ENCODE measurements at places on chromosomes 2 and 18.
A peak's percentile ranks its signal among the peaks of the same experiment; 100 is the strongest.

GRCh38 chr18:55587418-55588110, 428 bp downstream of the TCF4 start:
- DNase-seq, result peak; percentile 56

GRCh38 chr2:18580606-18581005, 8.8 kb downstream of the NT5C1B start:
- DNase-seq, result no peak

DNA sequence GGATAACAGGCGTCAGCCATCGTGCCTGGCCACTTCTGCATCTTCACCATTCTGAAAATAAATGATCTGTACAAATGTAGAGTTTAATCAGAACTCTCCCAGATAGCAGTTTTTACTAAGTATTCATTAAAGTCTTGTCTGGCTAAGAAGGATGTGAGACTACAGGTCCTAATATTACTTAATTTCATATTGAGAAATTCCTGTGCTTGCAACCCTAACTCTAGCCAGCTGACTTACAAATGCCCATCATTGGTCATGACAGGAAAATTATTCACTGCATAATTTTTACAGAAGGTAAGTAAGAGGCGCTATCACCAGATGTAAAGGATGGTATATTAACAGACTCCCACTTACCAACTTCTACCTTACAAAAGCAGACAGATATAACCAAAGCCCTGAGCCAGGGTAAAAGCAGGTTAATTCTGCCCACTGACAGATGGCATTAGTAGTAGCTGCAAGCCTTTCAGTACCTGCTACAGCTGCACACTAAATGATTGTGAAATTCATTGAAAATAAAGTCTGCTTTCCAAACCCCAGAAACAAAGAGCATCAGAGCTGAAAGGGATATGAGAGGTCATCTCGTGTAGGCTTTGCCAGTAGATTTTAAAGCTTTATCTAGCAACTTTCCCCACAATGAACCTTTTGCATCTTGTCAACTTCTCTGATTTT, 271.3 kb upstream of the STON1 start:
- DNase-seq, result no peak

DNA sequence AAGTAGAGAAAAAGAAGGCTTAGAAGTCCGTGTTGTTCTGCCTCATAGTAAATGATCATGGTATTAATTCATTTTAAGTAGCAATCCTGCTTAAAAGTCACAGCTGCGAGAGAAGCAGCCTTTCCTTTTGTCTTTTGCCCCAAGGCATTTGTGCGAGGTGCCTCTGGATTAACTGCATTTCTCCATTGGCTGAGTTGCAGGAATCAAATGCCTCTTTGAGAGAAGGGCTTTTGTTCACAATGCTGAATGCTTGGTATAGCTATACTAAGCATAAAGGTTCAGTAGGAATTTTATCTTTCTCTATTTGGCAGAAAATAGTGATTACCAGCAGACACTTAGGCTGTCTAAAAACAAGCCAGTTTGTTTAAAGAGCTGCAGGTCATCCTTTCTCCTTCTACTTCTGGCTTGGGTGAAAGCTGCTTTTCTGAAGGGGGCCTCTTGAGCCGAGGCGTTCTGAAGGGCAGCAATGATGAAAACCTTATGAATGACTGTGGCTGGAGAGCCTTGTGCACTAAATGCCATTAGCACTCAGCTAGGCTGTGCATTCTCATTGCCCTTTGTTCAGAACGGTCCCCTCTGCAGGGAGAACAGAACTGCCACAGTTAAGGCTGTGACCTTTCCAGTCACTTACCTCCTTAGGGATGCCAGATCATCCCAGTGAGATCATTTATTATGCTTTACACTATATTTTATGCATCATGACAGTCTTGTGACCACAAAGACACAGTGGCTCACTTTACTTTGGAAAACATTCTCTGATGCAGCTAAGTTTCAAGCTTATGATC, 68.8 kb upstream of the TMEM87B start:
- no peak for DNase-seq

- no peak for DNase-seq
Observed at GRCh38 chr18:68694316-68694715, 20.6 kb downstream of the TMX3 start.

GRCh38 chr18:21163647-21164547, 52.3 kb upstream of the ROCK1 start:
- DNase-seq, result no peak

GRCh38 chr2:82636402-82637020, 1822.6 kb downstream of the SUCLG1 start:
- no peak for DNase-seq

GRCh38 chr2:160703648-160704585, 210.3 kb upstream of the RBMS1 start:
- no peak for DNase-seq

GRCh38 chr18:519019-519879, 18.7 kb upstream of the COLEC12 start:
- DNase-seq, result peak; percentile 3

- no peak for DNase-seq
Observed at GRCh38 chr2:8096484-8096883, 585.4 kb upstream of the ID2 start.

DNA sequence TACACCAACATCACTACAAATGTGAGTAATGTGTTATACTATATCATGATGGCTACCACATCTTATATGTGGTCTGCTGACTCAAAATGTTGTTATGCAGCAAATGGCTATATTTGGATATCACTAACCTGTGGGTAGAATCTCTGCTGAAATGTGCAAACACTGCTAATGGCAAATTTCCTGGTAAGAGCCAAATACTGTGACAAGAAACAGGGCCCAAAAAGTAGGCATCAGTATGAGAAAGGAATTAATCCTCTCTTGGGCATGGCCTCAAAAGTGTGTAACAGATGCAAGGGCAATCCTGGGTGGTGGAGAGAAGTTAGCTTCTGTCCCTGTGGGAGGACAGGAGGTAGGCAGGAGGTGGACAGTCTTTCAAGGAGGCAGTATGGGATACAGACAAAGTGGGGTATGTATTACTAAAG, 13.3 kb downstream of the ATF2 start:
- no peak for DNase-seq

GRCh38 chr2:75609937-75610508, 36.6 kb upstream of the MRPL19 start:
- DNase-seq, result no peak

GRCh38 chr2:62319070-62319469, 123.2 kb downstream of the B3GNT2 start:
- DNase-seq, result no peak

DNA sequence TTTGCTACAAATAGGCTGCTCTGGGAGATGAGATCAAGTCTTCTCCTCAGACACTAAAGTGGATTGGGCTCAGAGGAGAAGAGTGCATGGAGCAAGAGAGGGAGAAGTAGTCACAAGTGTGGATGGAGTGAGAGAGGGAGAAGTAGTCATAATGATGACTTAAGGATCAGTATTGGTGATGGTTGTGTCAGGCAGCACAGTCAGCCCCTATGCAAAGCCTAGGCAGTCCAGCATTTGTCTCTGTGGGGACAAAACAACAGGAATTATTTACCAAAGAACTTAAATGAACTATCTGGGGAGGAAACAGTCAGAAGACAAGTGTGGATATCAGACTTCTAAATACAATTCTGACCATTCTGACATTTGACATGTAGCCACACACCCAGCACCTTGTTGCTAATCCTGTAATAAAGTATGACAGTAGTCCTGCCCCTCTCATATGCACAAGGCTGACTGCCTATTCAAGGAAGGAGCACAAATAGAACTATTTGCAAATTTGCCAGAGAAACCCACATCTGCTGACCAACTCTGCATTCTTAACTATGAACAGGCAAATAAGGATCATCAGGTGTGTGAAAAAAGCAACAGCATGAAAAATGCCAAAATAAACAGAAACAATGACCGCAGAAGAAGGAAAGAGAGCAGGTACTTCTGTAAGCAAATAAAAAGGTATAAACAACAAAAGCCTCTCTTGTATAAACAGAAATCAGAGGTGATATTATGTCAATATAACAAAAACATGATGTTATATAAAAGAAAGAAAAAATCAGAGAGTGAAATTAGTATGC, 1597.9 kb upstream of the ACVR2A start:
- no peak for DNase-seq

- no peak for DNase-seq
Observed at GRCh38 chr2:100301881-100302584, 20.3 kb downstream of the LONRF2 start.

GRCh38 chr18:47968721-47969120, 38.3 kb upstream of the SMAD2 start:
- DNase-seq, result no peak

DNA sequence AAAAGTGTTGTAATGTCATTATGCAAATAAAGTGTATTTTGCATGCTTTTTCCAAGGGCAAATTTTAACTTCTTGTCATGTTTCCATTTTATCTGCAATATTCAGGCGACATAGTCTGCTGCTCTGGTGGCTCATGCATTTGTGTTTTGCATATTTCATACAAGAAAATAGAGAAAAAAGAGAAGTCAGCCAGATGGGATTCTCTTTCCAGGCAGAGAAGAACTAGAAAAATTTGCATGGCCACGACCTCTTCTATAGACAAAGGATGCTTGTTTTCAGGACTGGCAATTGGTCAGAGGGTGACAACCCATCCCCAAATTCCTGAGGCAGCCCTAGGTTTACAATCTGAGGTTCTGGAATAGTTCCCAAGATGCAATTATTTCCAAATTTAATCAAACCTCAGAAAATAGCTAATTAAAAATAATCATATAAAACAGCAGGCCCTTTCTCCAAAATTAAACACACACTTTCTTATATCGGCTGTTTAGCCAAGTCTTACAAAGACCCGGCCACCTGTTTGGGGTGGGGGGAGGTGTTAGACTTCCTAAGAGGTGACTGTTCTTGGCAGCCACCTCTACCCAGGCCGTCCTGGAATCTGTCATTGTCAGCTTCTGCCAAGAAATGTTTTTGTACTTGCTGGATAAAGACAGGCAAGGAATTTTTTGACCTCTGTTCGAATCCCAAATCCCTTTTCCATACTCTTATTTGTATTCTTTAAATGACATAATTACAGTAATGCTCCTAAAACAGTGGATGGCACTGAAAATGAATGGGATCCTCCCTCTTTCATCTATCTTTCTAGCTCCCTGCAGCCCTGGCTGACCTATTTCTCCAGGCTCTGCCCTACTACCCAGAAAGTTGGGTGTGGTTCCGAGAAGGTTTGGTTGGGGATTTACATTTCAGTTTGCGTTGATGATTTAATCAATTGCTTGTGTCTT, 20.8 kb upstream of the SOS1 start:
- DNase-seq, result no peak

GRCh38 chr2:76953733-76954347, 568.3 kb downstream of the LRRTM4 start:
- DNase-seq, result peak; percentile 60

DNA sequence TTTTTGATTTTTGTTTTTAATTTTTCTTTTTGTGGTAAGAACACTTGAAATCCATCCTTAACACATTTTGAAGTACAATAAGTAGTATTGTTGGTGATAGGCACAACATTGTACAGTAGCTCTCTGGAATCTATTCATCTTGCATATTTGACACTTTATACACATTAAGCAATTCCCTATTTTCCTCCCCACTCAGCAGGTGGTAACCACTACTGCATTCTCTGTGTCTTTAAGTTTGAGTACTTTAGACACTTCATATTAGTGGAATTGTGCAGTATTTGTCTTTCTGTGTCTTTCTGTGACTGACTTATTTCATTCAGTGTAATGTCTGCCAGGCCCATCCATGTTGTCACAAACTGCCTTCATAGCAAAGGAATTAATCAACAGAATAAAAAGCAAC, 471.7 kb upstream of the CDH20 start:
- DNase-seq, result no peak

DNA sequence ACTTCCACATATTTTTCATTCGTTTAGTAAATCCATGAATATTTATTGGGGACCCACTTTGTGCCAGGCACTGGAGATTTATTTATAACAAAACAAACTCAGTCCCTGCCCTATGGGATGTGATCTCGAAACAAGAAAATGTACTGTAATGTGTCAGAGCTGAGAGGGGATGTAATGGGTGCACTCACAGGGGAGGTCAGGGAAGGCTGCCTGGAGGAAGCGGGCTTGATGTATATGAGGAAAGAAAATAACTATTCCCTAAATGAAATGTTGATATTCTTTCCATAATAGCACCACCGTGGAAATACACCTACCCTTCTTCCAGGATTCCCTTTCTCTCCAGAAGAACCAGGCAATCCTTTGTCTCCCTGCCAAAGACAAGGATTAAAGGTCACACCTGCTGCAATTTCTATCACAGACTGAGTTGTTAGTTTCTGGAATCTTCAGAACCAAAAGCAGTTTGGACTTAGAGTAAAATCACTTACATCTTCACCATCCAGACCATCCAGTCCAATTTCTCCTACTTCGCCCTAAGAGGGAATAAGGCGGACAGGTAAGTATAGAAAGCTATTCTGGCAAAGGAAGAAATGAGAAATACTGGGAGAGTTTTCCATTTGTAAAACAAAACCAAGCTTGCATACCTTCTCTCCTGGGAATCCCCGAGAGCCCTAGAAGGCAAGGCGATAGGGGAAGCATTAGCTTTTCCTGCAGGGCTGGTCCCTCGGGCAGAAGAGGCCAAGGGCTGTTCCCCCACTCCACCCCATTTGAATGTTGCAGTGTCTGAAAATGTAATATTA, 55.0 kb downstream of the COL6A3 start:
- no peak for DNase-seq

- DNase-seq, result no peak
Observed at GRCh38 chr2:96549466-96549785, 12.9 kb downstream of the ARID5A start.

DNA sequence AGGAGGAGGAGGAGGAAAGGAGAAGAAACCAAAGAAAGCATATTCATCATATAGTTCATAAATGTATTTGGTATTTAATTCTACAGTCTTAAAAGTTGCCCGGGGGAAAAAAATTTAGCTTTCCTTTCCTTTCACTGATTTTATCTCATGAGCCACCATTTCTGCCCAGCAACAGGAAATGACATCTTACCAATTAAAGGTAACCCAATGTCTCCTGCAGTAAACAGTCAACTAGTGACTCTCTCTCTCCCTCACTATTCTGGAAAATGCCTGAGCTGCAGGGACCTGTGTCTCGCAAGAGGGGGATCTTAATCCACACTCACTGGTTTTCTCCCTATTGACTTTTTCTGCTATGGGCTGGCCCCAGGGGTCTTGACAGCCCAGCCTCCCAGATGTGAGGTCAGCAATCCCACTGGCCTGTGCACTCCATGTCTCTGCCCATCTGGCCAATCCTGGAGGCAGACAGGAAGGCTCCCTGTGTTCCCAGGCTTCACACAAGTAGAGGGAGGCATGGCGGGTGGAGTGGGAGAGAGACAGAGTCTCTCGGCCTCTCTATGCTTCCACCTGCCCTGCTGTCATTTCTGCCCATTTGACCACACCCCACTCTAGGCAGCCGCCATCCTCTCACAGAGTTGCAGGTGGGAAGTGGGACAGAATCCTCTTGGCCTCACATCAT, 85.4 kb upstream of the CABLES1 start:
- no peak for DNase-seq

- no peak for DNase-seq
Observed at GRCh38 chr18:67652288-67652687, 135.8 kb upstream of the DSEL start.

DNA sequence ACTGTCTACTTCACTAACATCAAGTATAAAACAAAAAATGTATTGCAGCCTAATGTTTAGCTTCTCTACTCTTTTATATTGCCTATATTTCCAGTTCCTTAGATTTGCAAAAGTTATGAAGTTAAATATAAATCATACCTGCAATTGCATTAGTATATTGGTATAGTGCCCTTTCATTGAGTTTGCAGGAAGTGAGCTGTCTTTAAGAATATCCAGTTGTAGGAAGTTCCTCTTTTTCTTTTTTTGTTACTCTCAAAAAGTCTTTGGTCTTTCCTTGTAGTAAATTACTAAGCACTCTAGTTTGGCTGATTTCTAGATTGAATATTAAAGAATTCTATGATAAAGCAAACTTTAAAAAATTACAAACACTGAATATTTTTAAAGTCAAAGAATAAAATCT, 71.3 kb upstream of the FN1 start:
- DNase-seq, result no peak

Measured in SHP77 (cell line).